ENCODE measurements at places on chromosomes 6 and 20. TPM values are rescaled to one million over a fixed set of nuclear protein-coding genes. Genes with fewer than 3 reads are reported as not detected.

The GPX5 gene
- not detected for total RNA-seq

The SCGN gene
- not detected for total RNA-seq

The CFAP61 gene
- total RNA-seq, result not detected

The GNAS-AS1 gene
- total RNA-seq, result 1.5 TPM

The KLC4 gene
- 12.7 TPM for total RNA-seq

The TMEM217 gene
- 0.92 TPM for total RNA-seq

The OLIG3 gene
- total RNA-seq, result not detected

The MYMX gene
- total RNA-seq, result not detected

The IPCEF1 gene
- 26.2 TPM for total RNA-seq

The ZNF311 gene
- total RNA-seq, result 0.55 TPM

The PNPLA1 gene
- total RNA-seq, result not detected

The SYNJ2 gene
- 35.8 TPM for total RNA-seq

The C6orf15 gene
- total RNA-seq, result not detected

The BFSP1 gene
- 2.2 TPM for total RNA-seq

The RSPO3 gene
- not detected for total RNA-seq

DNA sequence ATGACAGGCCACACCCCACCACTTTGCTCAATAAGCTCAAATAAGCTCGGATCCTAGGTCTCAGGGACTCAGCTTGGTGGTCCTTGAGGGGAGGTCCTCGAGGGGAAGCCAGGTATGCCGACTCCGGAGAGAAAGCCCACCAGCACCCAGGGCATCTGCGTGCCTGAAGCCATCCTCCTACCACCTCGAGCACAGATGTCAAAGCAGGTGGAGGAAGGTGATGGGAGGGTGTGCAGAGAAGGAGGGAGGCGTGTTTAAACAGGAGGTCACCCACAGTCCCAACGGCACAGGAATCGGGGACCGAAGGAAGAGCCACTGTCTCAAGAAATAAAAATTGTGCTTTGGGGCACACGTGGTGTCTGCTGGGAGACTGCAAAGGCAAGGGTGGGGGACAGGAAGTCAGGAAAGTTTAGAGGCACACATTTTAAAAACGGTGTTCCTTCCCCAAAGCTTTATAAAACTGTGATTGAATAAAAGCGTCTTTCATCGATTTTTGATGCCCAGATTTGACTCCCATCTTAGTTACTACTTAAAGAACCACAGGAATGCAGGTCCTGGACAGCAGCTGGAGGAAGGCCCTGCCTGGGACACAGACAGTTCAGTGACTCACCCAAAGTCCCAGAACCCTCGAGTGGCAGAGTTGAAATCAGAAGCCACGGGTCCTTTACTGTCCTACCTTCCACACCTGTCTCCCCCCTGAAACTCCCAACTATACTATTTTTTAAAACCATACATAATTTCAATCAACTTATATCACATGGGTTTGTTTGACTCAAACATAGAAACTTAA lies 221.0 kb upstream of the PDE10A start:
- H3K36me3 ChIP-seq, result no peaks in the 10 kb centered on the region
- DNase-seq, result no peak
- no peak overlapping the region for H3K4me3 ChIP-seq
- peaks cover 5% of the 10 kb centered on the region for H3K4me1 ChIP-seq
- no peak overlapping the region for H3K27ac ChIP-seq

GRCh38 chr6:170143401-170144150 lies 147.3 kb downstream of the DLL1 start:
- peaks cover 6% of the 10 kb centered on the region for H3K36me3 ChIP-seq
- no peak overlapping the region for H3K27ac ChIP-seq
- H3K27me3 ChIP-seq, result no peaks in the 10 kb centered on the region
- DNase-seq, result no peak
- H3K4me1 ChIP-seq, result peaks cover 24% of the 10 kb centered on the region

GRCh38 chr20:58022711-58023110 lies 205.7 kb downstream of the ANKRD60 start:
- no peaks in the 10 kb centered on the region for H3K36me3 ChIP-seq
- no peak overlapping the region for H3K27ac ChIP-seq
- DNase-seq, result no peak
- peaks cover 8% of the 10 kb centered on the region for H3K27me3 ChIP-seq

GRCh38 chr6:153898360-153899059 lies 140.5 kb upstream of the OPRM1 start:
- no peaks in the 10 kb centered on the region for H3K4me1 ChIP-seq
- H3K27me3 ChIP-seq, result no peaks in the 10 kb centered on the region
- H3K27ac ChIP-seq, result no peak overlapping the region

DNA sequence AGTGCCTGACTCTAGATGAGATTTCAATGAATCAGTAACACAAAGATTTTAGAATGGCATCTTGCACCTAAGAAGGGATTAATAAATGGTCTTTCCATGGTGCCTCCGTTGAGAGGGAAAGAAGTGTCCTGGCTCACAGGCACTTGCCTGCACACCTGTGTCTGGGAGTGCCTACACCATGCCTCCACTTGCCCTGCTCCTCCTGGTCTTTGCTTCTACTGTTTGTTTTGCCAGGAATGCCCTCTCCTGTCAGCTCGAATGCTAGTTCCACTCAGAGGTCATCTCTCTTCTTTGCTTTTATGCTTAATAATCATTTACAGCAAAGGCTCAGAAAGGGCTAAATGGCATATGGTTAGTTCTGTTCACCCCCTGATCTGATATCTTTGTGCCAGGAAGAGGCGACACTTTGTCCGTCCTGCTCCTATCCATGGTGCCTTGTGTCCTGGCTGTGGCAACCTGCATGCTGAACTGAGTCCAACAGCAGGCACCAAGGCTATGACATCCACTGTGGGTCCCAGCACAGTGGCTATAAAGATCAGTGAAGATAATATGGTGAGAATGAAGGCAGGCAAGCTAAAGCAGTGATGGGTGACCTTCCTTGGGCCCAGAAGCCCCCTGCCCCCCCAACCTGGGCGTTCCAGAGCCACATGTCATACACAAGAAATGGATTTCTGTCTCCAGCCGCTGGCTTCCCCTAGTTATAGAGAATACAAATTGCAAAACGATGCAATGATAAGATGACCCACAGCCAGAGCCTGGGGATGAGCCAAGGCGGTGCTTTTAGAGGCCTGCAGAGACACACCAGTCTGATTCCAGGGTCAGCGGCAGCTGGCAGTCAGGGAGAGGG lies 1.4 kb downstream of the C6orf132 start:
- no peak overlapping the region for H3K4me3 ChIP-seq
- H3K36me3 ChIP-seq, result no peaks in the 10 kb centered on the region
- peaks cover 33% of the 10 kb centered on the region for H3K27me3 ChIP-seq

GRCh38 chr6:7073821-7074525 lies 33.8 kb upstream of the RREB1 start:
- peak overlapping the region; percentile 26 for H3K4me3 ChIP-seq
- H3K36me3 ChIP-seq, result no peaks in the 10 kb centered on the region
- peaks cover 51% of the 10 kb centered on the region for H3K27me3 ChIP-seq
- peaks cover 22% of the 10 kb centered on the region for H3K4me1 ChIP-seq
- peak; percentile 79 for DNase-seq

DNA sequence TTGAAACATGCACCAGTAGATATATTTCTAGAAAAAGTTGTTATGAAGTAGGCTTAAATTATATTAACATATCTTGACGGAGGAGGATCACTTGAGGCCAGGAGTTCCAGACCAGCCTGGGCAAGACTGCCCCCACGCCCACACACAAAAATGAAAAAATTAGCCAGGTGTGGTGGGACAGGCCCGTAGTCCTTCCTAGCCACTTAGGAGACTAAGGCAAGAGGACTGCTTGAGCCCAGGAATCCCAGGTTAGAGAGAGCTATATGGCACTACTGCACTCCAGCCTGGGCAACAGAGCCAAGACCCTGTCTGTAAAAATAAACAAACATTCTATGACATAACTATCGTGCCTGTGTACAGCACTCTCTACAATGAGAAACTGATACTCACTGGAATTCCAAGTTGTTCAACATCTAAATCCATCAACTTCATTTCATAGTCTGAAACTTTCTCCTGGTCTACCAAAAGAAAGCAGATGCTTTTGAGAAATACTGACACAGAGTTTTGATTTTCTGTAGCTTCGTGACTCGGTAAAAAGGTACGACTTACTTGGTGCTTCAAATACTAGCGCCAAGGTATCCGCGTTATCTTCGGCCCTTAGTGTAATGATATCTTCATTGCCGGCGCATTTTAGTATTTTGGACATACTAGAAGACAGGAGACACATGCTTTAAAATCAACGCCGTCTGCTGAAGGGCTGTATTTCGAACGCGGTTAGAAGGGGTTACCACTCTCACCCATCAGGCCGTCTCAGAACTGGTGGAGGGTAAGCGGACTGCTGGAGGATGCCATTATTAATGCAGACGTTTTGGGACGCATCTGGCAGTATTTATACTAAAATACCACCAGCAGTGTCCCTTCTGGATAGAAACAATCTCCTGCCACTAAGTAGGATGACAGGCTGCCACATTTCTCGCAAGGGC lies 1.3 kb downstream of the PCNA start:
- peaks cover 56% of the 10 kb centered on the region for H3K36me3 ChIP-seq
- H3K4me1 ChIP-seq, result peaks cover 71% of the 10 kb centered on the region
- peak overlapping the region; percentile 94 for H3K4me3 ChIP-seq
- peak overlapping the region; percentile 99 for H3K27ac ChIP-seq
- H3K27me3 ChIP-seq, result no peaks in the 10 kb centered on the region
- DNase-seq, result peak; percentile 19

GRCh38 chr6:20025681-20026080 lies 186.6 kb downstream of the MBOAT1 start:
- no peak overlapping the region for H3K4me3 ChIP-seq
- no peaks in the 10 kb centered on the region for H3K36me3 ChIP-seq
- peaks cover 27% of the 10 kb centered on the region for H3K27me3 ChIP-seq
- peaks cover 14% of the 10 kb centered on the region for H3K4me1 ChIP-seq
- H3K27ac ChIP-seq, result no peak overlapping the region

- peak overlapping the region; percentile 64 for H3K4me3 ChIP-seq
- H3K36me3 ChIP-seq, result peaks cover 2% of the 10 kb centered on the region
- no peak for DNase-seq
- no peak overlapping the region for H3K27ac ChIP-seq
These were observed 297.3 kb downstream of the PHACTR1 start for GRCh38 chr6:13013681-13014503.

- peaks cover 57% of the 10 kb centered on the region for H3K4me1 ChIP-seq
- H3K27me3 ChIP-seq, result peaks cover under 1% of the 10 kb centered on the region
- peaks cover 3% of the 10 kb centered on the region for H3K36me3 ChIP-seq
- peak overlapping the region; percentile 41 for H3K27ac ChIP-seq
- H3K4me3 ChIP-seq, result no peak overlapping the region
- DNase-seq, result peak; percentile 85
These were observed 96.7 kb upstream of the BACH2 start for GRCh38 chr6:90393232-90393884.

DNA sequence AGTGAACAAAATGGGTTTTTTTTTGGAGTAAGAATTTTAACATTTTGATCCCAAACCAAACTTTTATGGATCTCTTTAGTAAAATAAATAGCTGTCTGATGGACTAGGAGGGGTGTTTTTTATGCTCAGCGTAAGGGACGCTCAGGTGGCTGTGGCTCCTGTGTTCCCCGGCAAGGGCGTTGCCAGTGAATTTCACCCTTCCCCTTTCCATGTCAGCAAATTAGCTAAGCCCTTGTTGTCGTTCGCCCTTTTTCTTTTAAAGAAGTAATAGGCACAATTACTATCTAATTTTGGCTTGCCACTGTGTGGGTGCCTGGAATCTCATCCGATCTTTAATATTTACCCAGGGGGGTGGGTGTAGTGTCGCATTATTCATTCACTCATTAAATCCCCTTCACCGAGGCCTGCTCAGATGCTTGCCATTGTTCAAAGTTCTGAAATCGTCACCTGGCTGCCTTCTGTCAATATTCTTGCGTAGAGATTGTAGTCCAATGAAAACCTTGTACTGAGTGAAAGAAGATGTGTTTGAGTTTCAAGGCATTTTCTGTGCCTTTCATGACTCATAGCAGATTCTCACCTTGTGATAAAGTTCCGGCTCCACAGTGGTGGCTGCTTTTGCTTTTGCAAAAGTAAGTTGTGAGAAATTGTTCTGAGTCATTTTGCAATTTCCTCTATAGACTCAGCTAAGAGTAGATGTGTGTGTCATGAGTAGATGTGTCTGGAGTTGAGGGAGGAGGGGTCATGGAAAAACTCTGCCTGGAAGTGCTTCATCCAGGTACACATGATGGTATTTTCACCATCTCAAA lies 40.0 kb upstream of the CLDN20 start:
- H3K4me1 ChIP-seq, result peaks cover 14% of the 10 kb centered on the region
- H3K27ac ChIP-seq, result peak overlapping the region; percentile 58
- H3K36me3 ChIP-seq, result no peaks in the 10 kb centered on the region
- H3K27me3 ChIP-seq, result no peaks in the 10 kb centered on the region

GRCh38 chr20:63129991-63130657 lies 85.8 kb downstream of the YTHDF1 start:
- DNase-seq, result no peak
- H3K27ac ChIP-seq, result no peak overlapping the region
- H3K4me3 ChIP-seq, result no peak overlapping the region
- no peaks in the 10 kb centered on the region for H3K4me1 ChIP-seq

- no peaks in the 10 kb centered on the region for H3K27me3 ChIP-seq
- DNase-seq, result no peak
- no peak overlapping the region for H3K27ac ChIP-seq
- H3K4me1 ChIP-seq, result peaks cover 7% of the 10 kb centered on the region
- H3K36me3 ChIP-seq, result no peaks in the 10 kb centered on the region
- no peak overlapping the region for H3K4me3 ChIP-seq
These were observed 185.8 kb upstream of the RAB32 start for GRCh38 chr6:146357578-146358430.

GRCh38 chr6:115276881-115277565 lies 783.7 kb downstream of the FRK start:
- H3K27ac ChIP-seq, result no peak overlapping the region
- DNase-seq, result no peak
- no peaks in the 10 kb centered on the region for H3K27me3 ChIP-seq
- H3K4me1 ChIP-seq, result no peaks in the 10 kb centered on the region
- no peaks in the 10 kb centered on the region for H3K36me3 ChIP-seq
- no peak overlapping the region for H3K4me3 ChIP-seq

- H3K27ac ChIP-seq, result no peak overlapping the region
- H3K36me3 ChIP-seq, result no peaks in the 10 kb centered on the region
- DNase-seq, result no peak
- H3K27me3 ChIP-seq, result peaks cover 9% of the 10 kb centered on the region
These were observed 28.5 kb upstream of the KIF6 start for GRCh38 chr6:39753725-39754045.

DNA sequence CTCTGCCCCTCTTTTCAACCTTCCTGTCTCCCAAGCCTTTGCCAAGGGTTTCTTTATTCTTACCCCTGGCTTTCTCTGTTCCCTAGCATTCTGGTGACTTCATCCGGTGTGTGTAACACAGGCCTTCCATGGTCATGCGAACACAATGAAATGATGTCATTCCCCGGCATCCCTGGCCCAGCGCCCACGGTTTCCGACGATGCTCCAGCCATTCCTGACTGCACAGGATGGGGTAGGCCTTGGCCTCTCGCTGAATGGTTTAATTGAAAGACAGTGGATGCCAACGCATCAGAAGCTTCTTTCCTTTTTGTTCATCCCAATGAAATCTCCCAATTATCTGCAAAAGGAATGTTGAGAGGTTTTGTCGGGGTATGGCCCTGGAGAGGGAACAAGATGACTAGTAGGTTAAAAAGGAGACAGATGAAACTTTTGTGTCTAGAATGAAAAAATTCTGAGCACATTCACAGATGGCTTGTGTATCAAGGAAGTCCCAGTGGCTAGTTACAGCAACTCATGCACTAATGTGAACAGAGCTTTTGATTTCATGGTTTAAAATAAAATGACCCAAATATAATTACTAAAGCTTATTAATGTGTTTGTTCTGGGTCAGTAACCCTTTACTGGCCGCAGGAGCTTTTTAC lies 655.0 kb downstream of the QKI start:
- H3K36me3 ChIP-seq, result no peaks in the 10 kb centered on the region
- H3K27ac ChIP-seq, result no peak overlapping the region
- no peak overlapping the region for H3K4me3 ChIP-seq
- H3K27me3 ChIP-seq, result no peaks in the 10 kb centered on the region
- H3K4me1 ChIP-seq, result no peaks in the 10 kb centered on the region
